ENCODE measurements at places on chromosomes 7 and 10.

GRCh38 chr10:18235477-18235876, 95.3 kb downstream of the CACNB2 start:
- no peak for DNase-seq

DNA sequence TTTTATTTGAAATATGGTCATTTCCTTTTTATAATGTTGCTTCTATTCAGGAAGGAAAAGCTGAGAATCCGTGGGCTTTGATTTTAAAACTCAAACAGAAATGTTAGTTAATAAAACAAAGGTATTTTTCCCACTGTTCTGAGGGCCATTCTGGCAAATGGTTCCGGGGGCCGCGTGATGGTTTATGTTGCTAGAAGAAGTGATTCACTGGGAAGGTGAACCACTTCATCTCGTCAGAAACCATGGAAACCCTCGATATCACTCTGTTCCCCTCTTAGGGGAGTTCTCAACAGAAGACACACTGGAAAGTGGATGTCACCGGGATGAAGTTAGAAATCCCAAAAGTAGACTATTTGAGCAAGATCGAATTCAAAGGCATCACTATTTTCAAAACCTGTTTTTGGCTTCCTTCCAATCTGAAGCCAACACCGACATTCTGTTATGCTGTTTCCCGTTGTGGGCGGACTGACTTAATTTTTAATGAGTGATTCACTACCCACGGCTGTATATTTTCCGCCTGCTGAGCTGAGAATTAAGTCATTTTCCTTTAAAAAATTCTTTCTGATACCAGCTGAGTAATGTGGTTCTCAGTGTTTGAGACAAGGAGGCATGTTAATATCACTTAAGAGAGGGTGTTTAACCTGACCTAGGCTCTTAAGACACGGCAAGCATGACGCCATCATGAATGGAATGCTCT, 84.1 kb downstream of the PTPRE start:
- no peak for DNase-seq

GRCh38 chr10:132420981-132421846, 24.2 kb downstream of the PWWP2B start:
- DNase-seq = peak; percentile 92

GRCh38 chr7:103934508-103934907, 55.0 kb downstream of the RELN start:
- no peak for DNase-seq

GRCh38 chr10:130359711-130360110, 223.5 kb downstream of the GLRX3 start:
- DNase-seq = no peak

DNA sequence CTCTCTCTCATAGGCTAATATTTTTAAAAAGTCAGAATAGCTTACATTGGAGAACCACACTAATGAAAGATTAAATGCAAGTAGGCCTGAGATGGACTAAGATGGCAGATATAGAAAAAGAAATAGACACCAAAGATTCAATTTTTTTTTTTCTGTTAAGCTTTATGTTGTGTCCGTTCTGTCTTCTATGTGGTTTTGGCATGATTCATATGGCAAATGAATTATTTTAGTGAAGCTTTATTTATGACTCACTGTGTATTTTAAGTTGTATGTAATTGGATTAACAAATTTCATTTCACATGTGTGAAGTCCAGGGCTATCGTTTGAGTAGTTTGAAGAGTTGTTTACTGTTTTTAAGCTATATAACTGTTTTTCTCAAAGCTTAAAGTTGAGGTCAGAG, 214.8 kb downstream of the CAMK1D start:
- DNase-seq = no peak

DNA sequence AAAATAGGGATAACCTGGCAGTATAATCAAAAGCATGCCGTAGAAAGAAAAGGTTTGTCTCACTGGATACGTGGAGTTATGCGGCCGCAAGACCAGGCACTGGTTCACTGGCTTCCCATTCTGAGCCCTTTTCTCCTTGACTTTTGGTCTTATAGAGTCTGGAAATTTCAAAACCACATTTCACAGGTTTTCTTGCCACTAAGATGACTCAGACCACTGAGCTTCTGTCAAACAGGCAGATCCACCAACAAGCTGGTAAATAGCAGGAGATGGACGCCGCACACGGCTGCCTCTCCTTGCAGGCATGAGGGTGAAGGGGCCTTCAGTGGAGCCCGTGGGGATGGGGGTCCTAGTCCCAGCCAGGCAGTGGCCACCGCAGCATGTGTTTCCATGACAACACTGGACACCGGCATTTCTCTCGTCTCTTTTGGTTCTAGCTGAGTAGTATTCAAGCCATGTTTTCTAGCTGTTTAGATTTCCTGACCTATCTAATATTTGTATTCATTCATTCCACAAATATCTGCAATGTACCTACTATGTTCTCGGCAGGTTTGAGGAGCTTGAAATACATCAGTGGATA, 55.5 kb downstream of the KLF6 start:
- DNase-seq = no peak

DNA sequence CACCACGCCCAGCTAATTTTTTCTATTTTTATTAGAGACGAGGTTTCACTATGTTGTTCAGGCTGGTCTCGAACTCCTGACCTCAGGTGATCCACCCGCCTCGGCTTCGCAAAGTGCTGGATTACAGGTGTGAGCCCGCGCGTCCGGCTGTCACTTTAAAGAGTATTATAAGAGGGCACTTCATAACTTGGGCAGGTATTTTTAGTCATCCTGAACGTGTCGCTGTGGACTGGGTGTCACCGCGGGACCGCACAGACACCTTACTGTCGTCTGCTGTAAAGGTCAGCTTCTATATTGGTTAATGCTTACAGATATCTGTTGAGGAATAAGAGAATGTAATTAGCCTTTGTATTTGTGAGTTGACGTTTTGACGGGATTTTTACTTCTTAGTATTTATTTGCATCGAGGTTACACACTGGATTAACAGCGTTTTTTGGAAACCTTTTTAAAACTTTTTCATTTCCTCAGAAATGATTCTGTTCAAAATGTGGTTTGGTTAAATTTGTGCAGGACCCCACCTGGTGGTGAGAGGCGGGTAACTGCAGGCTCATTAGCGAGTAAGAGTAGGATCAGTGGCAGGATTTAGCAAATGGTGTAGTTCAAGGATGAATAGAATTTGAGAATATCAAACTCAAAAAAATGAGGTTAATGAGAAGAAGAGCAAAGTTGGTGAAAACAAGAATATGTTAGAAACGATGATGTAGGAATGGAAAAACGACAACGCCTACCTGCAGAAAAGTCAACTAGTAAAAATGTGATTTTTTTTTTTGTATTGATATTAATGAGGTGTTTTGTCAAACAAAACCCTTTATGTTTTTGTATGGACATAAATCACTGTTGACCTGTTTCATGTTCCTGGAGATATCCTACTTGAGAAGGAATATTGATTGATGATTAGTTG, 3.2 kb downstream of the DNAJB6 start:
- peak; percentile 71 for DNase-seq

DNA sequence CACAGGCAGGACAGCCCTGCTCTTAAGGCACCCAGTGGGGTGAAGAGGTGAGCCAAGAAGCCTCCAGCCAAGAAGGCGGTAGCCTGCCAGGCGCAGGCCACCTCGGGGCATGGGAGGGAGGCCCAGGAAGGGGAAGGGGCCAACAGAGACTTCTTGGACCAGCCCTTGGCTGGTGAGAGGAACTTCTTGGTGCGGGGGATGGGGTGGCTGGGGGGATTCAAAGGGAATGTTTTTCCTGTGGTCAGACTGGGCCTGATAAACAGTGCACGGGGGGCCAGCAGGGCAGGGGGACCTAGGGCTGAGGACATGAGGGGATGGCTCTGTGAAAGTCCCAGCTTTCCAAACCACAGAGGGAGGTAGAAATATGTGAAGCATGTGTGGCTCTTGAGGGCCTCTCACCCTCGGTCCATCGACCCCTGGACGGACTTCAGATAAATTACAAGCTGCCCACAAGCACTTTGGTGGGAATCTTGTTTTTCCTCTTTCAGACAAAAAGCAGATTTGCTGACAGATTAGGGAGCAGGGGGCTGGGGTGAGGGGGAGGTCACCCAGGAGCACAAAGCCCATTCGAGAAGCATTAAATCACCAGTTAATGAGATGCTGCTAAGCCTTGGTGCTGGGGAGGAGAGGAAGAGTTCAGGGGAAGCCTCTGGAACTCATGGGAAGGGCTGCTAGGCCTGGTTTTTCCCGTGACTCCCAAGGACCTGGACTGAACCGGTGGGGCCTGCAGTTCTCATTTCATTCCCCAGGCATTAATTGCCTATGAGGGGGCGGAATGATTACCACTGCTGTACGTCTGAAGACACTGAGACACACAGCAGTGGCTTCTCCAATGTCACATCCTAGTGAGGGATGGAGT, 11.3 kb downstream of the CRYGN start:
- DNase-seq = no peak

GRCh38 chr7:39465055-39465929, 100.9 kb upstream of the YAE1 start:
- peak; percentile 62 for DNase-seq

- no peak for DNase-seq
Measured at GRCh38 chr10:133253361-133253955, 15.8 kb downstream of the VENTX start.

GRCh38 chr10:3897156-3897555, 112.1 kb upstream of the KLF6 start:
- DNase-seq = no peak

- DNase-seq = no peak
Measured at GRCh38 chr7:2336626-2337299, 17.9 kb upstream of the EIF3B start.

DNA sequence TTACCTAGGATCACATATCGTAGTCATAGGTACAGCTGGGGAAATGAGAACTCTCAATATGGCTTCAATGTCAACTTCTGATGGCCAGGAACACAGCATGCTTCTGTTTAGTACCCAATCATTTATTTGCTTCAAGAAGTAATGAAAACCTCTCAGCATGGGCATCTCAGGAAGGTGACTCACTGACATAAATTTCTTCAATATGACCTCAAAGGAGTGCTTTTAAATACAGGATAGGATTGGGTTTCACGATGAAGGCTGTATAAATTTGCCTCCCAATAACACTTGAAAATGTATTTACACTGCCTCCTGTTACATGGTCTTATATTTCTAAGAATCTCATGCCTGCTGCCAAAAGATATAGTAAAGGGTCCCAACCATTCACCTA, 15.1 kb downstream of the ITGA8 start:
- no peak for DNase-seq

DNA sequence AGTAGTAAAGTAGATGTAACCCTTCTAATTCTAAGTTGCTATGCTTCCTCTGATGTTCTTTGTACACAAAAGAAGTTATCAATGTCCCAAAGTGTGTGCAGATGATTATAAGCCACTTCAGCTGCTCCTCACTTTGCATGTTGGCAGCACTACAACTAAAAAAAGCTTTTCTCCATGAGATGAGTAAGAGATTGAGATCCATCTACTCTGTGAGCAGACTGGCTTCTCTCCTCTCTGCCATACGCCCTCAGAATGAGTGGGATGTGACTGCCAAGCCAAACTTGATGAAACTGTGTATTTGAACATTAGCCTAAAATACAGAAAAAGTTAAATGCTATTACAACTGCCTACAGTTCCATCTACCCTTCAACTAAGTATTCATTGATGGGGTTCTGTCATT, 102.9 kb upstream of the ETV1 start:
- no peak for DNase-seq

- DNase-seq = no peak
Measured at GRCh38 chr10:72174297-72174662, 41.5 kb upstream of the ANAPC16 start.

GRCh38 chr10:29495366-29495765, 139.4 kb downstream of the SVIL start:
- no peak for DNase-seq

- DNase-seq = peak; percentile 59
Measured at GRCh38 chr10:119896061-119896655, 3.6 kb downstream of the SEC23IP start.

DNA sequence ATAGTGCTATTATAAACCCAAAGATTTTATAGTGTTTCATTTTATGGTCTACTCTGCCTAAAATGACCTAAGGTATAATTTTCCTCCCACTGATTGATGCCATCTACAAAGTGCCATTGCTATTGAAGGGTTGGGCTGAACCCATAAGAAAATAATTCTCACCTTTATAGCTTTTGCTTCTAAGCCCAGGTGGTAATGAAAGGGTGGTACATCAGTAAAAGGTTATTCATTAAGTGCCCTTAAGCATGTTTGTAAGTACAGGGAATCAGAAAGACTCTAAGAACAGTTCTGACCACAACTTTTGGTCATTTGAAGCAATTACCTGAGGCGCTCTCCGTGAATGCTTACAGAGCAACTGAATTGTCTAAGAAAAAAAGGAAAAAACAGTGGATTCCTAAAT, 1247.3 kb downstream of the NXPH1 start:
- no peak for DNase-seq

DNA sequence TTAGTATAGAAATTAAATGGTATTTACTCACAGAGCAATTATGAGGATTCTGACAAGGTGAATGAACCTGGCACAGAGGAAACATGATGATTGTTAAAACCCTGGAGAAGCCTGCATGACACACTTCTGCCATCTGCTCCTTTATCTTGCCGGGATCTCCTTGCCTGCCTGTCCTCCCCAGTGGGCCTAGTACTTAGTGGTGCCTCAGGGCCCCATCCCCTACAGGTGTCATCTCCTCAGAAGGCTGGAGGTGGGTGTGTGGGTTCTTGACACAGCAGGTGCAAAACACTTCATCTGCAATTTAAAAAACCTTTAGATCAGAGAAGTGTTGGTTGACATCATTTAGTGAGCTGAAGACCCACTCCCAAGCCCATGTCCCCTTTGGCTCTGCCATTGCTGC, 261.2 kb downstream of the ADRA2A start:
- DNase-seq = no peak

All from body of pancreas (tissue), 4 donors.